ENCODE measurements at places on chromosomes 1 and 21.

- no peak for DNase-seq
Measured at GRCh38 chr1:60078182-60078581, 4.6 kb upstream of the C1orf87 start.

- no peak for DNase-seq
Measured at GRCh38 chr1:185427264-185427663, 110.2 kb upstream of the IVNS1ABP start.

DNA sequence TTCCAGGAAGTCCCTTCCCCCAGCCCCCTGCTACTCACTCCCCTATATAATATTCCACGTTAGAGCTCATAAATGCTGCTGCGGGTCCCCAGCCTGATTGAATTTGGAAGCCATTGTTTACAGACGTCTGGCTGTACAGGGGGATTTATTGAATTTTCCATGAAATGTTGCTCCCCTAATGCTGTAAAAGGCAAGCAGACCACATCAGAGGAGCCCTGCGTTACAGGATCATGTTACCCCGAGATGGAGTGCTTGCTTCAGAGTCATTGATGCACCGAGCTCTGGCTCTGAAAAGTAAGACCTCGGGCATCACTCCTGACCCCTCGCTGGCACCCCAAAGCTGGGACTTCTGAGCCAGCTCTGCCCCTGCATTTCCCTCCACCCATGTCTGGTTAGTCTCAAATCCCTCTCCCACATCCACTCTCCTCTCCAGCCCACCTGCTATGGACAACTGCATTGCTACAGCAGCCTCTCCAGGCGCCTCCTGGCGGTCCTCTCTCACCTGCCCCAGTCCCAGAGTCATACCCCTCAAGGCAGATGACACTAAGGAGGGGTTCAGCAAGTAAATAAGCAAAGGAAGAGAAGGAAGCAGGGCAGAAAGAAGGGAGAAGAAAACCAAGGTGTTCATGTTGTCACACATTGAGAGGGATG is 127.8 kb downstream of the TMEM53 start:
- DNase-seq, result no peak

- DNase-seq, result no peak
Measured at GRCh38 chr1:37974567-37974966, 15.3 kb downstream of the SF3A3 start.

DNA sequence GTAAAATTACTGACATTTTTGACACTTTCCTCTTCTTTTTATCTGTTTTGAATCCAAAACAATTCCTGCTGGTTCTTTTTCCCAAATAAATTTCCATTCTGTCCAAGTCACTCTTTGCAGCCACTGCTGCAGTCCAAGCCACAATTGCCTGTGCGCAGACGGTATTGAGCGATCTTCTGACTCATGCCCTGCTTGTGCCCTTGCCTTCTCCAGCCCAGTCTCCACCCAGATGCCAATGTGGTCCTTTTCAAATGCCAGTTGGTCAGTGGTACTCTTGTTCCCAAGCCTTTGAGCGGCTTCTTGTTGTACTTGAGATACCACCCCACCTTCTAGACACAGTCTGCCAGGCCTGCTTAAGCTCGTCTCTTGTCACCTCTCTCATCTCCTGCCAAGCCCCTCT is 78.9 kb downstream of the CAMTA1 start:
- no peak for DNase-seq

GRCh38 chr1:94679332-94680038 is 137.9 kb upstream of the F3 start:
- no peak for DNase-seq

GRCh38 chr21:31310750-31311149 is 33.3 kb downstream of the TIAM1 start:
- no peak for DNase-seq

DNA sequence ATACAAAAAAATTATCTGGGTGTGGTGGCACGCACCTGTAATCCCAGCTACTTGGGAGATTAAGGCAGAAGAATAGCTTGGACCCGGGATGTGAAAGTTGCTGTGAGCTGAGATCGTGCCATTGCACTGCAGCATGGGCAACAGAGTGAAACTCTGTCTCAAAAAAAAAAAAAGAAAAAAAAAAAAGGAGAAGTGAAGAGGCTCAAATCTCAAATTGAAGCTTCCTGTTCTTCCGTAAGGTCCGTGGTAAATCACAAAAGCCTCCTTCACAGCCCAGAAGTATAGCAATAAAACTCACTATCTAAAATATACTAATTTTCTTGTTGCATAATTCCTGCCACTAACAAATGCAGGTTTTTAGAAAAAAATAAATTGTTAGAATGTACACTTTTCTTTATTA is 498.2 kb upstream of the BRINP3 start:
- DNase-seq, result no peak

- no peak for DNase-seq
Measured at GRCh38 chr1:172135076-172135672, 285.3 kb upstream of the C1orf105 start.

DNA sequence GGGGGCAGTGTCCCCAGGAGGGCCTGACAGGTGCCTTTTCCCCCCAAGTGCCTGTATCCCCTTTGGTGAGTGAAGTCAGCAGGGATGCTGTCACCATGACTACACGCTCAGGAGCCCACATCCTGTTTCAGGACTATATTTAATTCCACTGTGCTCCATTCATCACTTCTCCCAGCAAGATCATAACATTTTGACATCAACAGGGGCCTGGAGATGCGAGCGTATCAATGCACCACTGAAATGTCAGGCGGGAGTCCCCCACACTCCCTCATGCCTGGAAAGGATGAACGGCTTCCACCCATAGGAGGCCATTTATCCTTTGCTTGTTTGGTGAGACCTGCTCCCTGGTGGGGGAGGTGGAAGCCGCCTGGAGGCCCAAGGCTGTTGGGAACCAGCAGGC is 119.1 kb downstream of the PTPRU start:
- DNase-seq, result no peak

DNA sequence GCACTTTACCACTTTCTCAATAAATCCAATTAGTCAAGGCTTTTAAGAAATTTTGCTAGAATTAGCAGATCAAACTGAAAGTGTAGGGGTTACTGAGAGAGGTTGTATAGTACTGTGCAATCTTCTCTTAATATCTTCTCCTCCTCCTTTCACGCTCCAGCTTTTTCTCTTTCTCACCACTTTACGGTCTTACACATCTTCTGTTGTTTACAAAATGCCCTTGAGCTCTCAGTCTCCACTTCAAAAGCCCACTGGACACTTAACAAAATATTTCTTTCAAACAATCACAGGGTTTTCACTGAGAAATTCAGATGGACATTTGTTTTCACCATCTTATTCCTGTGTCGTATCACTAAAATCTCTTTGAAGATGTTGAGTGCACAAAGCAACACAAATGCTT is 678.2 kb downstream of the ADGRL2 start:
- no peak for DNase-seq

GRCh38 chr1:20648438-20648837 is 12.7 kb downstream of the DDOST start:
- no peak for DNase-seq

DNA sequence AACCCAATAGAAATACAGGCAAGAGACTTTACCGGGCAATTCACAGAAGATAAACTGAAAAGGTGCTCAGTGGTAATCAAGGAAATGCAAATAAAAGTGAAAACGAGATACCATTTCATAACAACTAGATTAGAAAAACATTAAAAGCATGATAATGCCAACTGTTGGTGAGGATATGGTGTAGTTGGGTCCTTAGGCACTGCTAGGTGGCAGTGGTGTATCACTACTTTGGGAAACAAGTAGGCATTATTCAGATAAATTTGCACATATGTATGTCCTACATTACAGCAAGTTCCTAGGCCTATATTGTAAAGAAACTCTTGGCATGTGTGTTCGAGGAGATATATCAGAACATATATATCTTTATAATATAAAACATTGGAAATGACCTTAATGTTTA is 31.0 kb downstream of the AZIN2 start:
- no peak for DNase-seq

GRCh38 chr1:164311377-164311776 is 247.6 kb upstream of the PBX1 start:
- no peak for DNase-seq

- no peak for DNase-seq
Measured at GRCh38 chr1:215863796-215864195, 296.7 kb downstream of the KCTD3 start.

- no peak for DNase-seq
Measured at GRCh38 chr1:89842567-89843272, 21.9 kb downstream of the LRRC8D start.

- DNase-seq, result peak; percentile 78
Measured at GRCh38 chr1:40849801-40850592, 12.2 kb downstream of the CITED4 start.

DNA sequence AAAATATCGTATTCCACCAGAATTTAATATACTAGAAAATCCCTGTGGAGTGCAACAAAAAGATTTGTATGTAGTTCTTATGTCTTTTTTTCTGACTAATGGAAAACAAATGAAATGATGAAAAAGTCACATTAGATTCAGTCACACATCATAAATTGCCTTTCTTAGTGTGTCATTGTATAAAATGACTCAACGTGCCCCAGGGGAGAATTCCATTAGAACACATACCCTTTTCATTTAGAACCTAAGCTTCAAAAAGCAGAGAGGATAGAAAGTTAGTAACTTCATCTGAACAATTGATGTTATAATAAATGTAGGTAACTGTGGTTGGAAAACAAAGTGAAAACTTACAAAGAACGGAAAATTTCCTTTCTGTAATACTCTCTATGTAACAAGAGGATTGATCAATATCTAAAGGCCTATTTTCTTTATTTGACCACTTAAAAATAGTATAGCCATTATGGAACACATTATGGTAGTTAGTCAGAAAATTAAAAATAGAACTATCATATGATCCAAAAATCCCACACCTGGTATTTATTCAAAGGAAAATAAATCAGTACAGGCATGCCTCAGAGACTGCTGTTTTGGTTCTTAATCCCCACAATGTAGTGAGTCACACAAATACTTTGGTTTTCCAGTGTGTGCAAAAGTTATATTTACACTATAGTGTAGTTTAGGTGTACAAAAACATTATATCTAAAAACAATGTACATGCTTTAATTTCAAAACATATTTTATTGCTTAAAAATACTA is 1016.1 kb downstream of the KCNT2 start:
- no peak for DNase-seq

DNA sequence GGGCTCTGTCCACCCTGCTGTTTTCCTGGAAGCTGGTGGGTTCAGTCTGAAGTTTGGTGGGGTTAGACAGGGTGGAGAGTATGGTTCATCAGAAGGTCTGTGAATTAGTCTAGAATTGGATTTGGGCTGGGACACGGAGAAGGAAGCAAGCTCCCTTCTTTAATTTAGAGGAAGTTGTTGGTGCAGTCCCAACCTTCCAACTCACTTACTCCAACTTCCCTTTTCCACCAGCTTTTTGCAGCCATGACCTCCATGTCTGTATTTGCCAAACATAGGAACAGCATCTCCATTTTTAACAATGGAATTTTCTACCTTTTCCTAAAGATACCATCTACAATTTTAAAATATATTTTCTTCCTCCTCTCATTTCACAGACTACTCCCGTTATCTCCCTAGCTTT is 28.5 kb upstream of the PRELP start:
- no peak for DNase-seq

DNA sequence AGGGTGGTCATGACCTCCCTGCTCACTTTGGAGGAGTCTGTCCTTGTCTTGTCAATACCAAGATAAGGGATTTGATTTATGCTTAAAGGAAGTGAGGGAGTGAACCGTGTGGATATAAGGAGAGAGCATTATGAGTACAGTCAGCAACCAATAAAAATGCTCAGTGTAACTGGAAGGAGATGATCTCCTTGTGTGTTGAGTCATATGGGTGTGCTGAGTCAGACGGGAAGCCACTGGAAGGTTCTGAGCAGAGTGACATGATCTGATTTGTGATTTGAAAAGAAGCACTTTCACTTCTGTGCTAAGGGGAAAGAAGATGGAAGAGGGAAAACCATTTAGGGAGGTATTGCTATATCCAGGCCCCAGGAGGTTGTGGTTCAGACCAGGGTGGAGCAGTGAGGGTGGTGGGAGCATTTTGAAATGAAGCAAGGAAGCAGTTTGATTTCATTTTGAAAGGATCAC is 2.5 kb upstream of the BCL10 start:
- DNase-seq, result no peak

DNA sequence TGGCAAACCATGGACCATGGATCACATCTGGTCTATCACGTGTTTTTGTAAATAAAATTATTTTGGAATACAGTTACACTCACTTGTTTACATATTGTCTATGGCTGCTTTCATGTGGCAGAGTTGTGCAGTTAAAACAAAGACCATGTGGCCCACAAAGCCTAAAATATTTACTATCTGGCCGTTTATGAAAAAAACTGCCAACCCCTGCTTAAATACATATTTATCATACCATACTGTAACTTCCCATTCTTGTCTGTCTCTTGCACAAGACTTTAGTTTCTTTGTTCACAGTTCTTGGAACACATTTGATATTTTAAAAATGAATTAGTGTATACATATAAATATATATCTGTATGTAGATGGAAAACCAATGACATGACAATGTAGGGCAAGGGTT is 141.5 kb downstream of the PAPPA2 start:
- no peak for DNase-seq

- no peak for DNase-seq
Measured at GRCh38 chr1:229013981-229014380, 256.9 kb upstream of the RAB4A start.

DNA sequence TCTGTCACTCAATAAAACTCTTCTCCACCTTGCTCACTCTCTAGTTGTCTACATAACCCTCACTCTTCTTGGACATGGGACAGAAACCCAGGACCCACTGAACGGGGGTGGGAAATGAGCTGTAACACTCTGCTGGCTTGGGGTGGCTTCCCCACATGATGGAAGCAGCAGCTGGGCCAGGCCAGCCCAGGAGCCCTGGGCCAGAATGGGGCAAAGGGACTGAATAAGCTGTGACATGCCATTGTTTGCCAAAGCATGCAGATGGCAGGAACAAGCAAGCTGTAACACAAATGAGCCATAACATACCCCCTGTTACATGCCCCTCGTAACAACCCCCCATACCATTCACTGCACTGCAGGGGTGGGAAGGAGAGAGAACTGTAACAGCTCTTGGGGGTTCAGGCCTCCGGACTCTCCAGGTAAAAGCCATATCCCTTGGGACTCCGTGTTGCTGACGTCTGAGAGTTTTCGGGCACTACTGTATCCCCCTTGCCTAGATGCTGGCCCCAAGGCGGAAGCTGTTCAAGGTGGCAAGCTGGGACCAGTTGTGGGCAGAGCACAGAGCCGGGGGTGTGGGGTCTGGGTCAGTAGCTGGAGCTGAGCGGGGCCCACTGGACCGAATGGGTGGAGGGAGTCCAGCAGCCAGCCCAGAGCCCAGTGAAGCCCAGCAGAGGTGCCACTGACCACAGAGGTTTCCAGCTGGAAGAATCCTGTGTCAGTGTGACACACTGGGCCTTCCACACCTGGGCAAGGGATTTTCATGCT is 56.1 kb upstream of the DMRTB1 start:
- DNase-seq, result no peak

GRCh38 chr1:17016317-17016661 is 4.6 kb upstream of the ATP13A2 start:
- DNase-seq, result no peak

DNA sequence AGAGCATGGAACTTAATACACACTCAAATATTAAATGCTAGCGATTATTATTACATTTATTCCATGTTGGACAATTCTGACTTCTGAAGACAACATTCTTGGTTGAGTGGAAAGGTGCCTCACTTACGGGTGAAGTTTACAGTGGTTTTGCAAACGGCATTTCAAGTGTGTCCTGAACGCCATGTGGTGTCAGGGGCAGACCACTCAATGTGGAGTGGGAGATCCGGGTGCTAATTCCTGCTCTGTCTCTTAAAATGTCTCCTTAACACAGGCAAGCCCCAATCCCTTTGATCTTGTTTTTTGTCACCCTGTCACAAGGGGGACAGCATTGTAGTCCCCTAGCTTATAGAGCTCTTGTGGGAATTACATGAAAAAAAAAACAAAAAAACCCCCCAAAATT is 5.6 kb upstream of the TDRD10 start:
- no peak for DNase-seq

- peak; percentile 76 for DNase-seq
Measured at GRCh38 chr1:6490181-6491080, 1.0 kb downstream of the PLEKHG5 start.
